HuH-7.5 (cell line): ENCODE measurements at places on chromosomes 1 and 21.

DNA sequence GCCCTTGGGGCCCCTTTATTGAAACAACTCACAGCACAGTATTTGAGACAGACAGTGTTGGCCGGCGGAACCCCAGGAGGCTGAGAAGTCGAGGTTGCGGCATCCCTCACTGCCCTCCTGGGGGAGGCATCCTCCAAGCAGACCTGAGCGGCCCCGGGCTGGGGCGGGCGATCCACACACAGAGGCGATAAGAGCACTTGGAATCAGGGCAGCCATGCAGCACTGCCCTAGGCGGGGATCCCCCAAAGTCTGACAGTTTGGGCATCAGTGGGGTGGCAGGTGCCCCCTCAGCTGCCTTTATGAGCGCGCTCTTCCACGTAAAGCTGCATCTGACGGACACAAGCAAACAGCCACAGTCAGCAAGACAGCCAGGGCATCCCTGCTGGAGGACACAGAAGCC is 6.5 kb downstream of the MAD2L2 start:
- no peak for DNase-seq

DNA sequence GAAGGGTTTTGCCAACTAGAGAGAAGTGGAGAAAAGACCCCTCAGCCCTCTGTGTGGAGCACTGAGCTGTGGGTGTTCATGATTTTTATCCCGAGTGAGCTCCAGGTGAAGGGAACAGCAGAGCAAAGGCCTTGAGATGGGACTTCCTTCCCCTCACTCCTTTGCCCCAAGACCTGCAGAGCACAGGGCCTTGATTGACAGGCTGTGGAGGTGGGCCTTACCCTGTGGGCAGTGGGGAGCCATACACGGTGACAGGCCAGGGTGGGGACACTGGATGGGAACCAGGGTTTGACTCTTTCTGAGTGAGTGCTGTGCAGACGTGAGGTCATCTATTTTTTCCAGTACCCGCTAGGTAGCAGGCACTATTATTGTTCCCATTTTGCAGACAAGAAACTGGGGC is 10.5 kb downstream of the KCNQ4 start:
- no peak for DNase-seq

- no peak for DNase-seq
These were observed 38.0 kb downstream of the NFIA start for GRCh38 chr1:61120246-61120840.

- DNase-seq = no peak
These were observed 201.0 kb downstream of the HS2ST1 start for GRCh38 chr1:87115317-87115890.

GRCh38 chr1:55081905-55082296 is 42.6 kb downstream of the PCSK9 start:
- no peak for DNase-seq
